ENCODE measurements at places on chromosomes 11 and 22.
A peak's percentile ranks its signal among the peaks of the same experiment; 100 is the strongest.

- H3K4me1 ChIP-seq, result peaks cover 36% of the 10 kb centered on the region
- H3K27me3 ChIP-seq, result no peaks in the 10 kb centered on the region
- H3K27ac ChIP-seq, result peak overlapping the region; percentile 96
- no peaks in the 10 kb centered on the region for H3K36me3 ChIP-seq
- no peak for DNase-seq
- H3K4me3 ChIP-seq, result peak overlapping the region; percentile 73
Observed at GRCh38 chr11:10302359-10302743, 2.5 kb upstream of the ADM start.

DNA sequence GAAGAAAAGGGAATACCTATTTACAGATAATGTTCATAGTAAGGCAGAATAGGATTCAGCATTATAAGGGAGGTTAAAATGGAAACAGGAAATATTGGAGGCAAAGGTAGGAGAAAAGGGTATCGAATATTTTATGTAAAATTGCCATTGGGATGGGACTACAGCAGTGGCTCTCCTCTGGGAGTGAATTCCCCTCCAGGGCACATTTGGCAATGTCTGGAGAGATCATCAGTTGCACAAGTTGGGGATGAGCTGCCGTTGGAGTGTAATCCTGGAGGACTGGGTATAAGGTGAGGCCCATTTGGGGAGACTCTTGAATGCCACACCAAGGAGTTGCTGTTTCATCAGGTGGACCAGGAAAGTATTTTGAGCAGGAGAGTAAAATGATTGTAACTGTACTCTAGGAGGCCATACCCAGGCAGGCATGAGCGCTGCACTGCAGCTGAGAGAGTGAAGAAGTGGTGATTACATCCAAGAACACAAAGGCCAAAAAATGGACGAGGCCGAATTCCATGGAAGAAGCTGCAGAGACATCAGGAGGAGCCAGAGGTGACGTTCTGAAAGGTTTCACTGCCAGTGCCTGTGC, 8.7 kb upstream of the ACRV1 start:
- no peaks in the 10 kb centered on the region for H3K36me3 ChIP-seq
- H3K27ac ChIP-seq, result no peak overlapping the region
- no peaks in the 10 kb centered on the region for H3K4me1 ChIP-seq
- no peaks in the 10 kb centered on the region for H3K27me3 ChIP-seq

DNA sequence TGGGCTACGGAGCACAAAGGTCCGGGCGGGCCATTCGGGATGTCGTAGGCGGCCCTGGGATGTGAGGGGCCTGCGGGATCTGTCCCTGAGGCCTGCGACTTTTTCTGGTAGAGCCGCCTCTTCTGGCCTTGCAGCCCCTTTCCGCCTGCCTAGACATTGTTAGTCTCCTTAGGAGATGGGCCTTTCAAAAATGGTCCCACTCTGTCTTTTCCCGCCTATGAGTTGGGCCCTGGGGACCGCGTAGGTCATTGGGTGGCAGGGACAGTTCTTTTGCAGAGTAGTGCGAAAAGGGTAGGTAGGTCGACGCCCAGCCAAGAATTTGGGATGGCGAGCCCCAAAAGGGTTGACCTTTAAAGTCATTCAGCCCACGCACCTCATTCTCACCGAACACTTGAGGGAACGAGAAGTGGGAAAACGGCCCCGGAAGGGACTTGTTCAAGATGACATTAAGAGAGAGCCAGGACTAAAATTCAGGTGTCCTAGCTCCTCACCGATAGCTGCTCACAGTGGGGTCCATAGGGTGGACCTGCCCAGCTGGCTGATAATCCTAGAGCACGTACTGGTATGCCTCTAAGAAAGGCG, 785 bp downstream of the OTUB1 start:
- H3K27me3 ChIP-seq, result no peaks in the 10 kb centered on the region
- DNase-seq, result no peak
- peaks cover 9% of the 10 kb centered on the region for H3K36me3 ChIP-seq
- H3K27ac ChIP-seq, result no peak overlapping the region

GRCh38 chr11:119148720-119149017, 183 bp upstream of the ABCG4 start:
- H3K36me3 ChIP-seq, result no peaks in the 10 kb centered on the region
- peaks cover 8% of the 10 kb centered on the region for H3K4me1 ChIP-seq
- H3K4me3 ChIP-seq, result peak overlapping the region; percentile 16

DNA sequence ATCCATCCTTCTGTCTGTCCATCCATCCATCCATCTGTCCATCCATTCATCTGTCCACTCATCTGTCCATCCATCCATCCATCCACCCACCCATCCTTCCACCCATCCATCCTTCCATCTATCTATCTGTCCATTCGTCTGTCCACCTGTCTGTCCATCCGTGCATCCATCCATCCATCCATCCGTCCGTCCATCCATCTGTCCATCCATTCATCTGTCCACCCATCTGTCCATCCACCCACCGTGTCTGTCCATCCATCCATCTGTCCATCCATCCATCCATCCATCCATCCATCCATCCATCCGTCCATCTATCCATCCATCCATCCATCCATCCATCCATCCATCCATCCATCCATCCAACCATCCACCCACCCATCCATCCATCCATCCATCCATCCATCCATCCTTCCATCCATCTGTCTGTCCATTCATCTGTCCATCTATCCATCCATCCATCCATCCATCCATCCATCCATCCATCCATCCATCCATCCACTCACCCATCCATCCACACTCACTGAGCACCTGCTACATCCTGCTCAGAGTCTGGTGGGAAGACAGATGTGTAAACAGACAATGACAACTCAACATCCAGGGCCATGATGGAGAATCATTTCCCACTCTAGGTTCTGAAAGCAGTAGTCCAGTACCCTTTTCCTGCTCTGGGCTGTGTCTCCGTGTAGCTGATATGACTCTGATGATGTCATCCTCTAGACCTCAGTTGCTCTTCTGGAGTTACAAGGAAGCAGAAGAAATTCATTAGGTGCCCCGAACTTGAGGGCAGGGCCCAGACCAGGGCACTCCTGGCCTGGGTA, 30.8 kb upstream of the MYEOV start:
- H3K27me3 ChIP-seq, result no peaks in the 10 kb centered on the region
- H3K36me3 ChIP-seq, result no peaks in the 10 kb centered on the region
- H3K27ac ChIP-seq, result no peak overlapping the region
- DNase-seq, result no peak
- no peak overlapping the region for H3K4me3 ChIP-seq
- no peaks in the 10 kb centered on the region for H3K4me1 ChIP-seq

GRCh38 chr11:34960277-34960676, 43.9 kb downstream of the PDHX start:
- peaks cover 6% of the 10 kb centered on the region for H3K4me1 ChIP-seq
- no peak for DNase-seq
- H3K36me3 ChIP-seq, result no peaks in the 10 kb centered on the region
- no peak overlapping the region for H3K27ac ChIP-seq
- H3K27me3 ChIP-seq, result no peaks in the 10 kb centered on the region
- no peak overlapping the region for H3K4me3 ChIP-seq

DNA sequence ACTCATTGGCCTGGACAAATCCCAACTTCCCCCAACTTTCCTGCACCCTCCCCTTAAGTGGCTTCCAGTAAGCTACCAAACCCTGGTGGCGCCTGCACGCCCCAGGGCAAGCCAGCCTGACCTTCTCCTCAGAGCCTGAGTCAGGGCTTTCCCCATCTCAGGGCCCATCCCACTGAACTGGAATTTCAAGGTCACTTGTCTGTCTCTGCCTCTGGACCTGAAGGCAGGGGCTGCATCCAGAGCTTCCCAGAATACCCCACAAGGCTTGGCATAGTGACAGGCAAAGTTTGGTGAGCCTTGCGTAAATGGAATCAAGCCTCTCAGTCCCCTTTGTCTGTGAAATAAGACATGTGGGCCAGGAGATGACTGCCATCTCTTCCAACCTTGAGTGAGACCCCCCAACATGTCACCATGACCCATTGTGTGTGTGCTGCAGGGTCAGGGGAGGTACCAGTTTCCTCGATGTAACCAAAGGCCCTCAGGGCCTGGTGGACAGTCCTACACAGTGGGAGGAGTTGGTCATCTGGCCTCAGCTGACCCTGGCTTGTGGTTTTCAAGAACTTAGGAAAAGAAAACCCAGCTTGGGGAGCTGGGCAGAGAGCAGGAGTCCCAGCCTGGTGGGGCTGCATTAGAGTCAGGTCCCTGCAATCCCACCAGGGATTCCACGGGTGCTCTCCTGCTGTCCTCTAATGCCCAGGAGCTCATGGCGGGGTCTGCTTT, 8.9 kb downstream of the ALX4 start:
- H3K27ac ChIP-seq, result no peak overlapping the region
- H3K27me3 ChIP-seq, result no peaks in the 10 kb centered on the region
- H3K4me3 ChIP-seq, result no peak overlapping the region
- peaks cover 19% of the 10 kb centered on the region for H3K4me1 ChIP-seq

DNA sequence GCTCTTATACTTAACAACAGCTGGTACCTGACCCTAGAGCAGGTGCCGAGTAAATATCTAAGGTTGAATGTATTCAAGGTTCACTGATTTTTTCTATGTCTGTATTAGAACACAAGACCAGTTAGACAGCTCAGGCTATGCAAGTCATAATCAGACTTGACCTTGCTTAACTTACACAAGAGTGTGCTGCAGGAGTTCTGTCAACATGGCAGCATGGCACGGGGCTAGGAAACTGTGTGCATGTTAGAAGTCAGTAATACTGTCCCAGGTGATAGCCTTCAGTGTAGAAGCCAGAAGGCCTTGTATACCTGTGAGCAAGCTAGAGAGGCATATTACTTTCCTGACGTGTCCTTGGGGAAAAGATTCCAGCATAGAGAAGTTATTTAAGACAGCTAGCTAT, 253.1 kb downstream of the FAT3 start:
- no peaks in the 10 kb centered on the region for H3K27me3 ChIP-seq
- H3K4me3 ChIP-seq, result no peak overlapping the region
- no peaks in the 10 kb centered on the region for H3K36me3 ChIP-seq
- no peak overlapping the region for H3K27ac ChIP-seq
- no peaks in the 10 kb centered on the region for H3K4me1 ChIP-seq
- no peak for DNase-seq

GRCh38 chr22:23243006-23243573, 62.8 kb downstream of the BCR start:
- H3K36me3 ChIP-seq, result no peaks in the 10 kb centered on the region

GRCh38 chr22:36285017-36285416, 32.1 kb downstream of the APOL1 start:
- no peak overlapping the region for H3K27ac ChIP-seq
- H3K36me3 ChIP-seq, result peaks cover 58% of the 10 kb centered on the region
- H3K4me3 ChIP-seq, result no peak overlapping the region
- no peak for DNase-seq
- H3K27me3 ChIP-seq, result no peaks in the 10 kb centered on the region

- no peak for DNase-seq
- H3K27ac ChIP-seq, result peak overlapping the region; percentile 25
- H3K4me3 ChIP-seq, result no peak overlapping the region
- H3K4me1 ChIP-seq, result no peaks in the 10 kb centered on the region
- no peaks in the 10 kb centered on the region for H3K36me3 ChIP-seq
- no peaks in the 10 kb centered on the region for H3K27me3 ChIP-seq
Observed at GRCh38 chr11:95699631-95700470, 89.7 kb downstream of the FAM76B start.

- H3K27me3 ChIP-seq, result no peaks in the 10 kb centered on the region
- H3K4me1 ChIP-seq, result no peaks in the 10 kb centered on the region
- no peak for DNase-seq
- H3K27ac ChIP-seq, result no peak overlapping the region
- no peak overlapping the region for H3K4me3 ChIP-seq
Observed at GRCh38 chr11:11985954-11986949, 22.2 kb downstream of the DKK3 start.

- H3K27me3 ChIP-seq, result no peaks in the 10 kb centered on the region
- H3K27ac ChIP-seq, result no peak overlapping the region
- H3K36me3 ChIP-seq, result no peaks in the 10 kb centered on the region
- no peak overlapping the region for H3K4me3 ChIP-seq
- no peak for DNase-seq
- H3K4me1 ChIP-seq, result no peaks in the 10 kb centered on the region
Observed at GRCh38 chr11:92897487-92897886, 72.0 kb upstream of the MTNR1B start.

DNA sequence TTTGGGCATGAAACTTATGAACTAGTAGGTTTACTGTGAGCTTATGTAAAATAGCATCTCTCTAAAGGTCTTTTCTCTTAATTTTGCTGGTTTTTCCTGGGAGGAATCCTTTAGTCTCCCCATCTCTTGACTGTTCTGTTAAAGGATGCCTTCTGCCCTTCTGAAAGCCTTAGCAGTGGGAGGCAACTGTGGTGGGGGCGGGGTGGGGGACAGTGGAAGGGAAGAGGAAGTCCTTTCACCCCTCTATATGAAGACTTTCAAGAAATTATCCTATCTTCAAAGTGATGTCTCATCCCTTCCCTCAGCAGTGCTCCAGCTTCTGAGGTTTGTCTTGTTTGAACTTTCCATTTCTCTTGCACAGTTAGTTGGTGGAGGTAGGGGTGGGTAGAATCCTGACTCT, 73.1 kb downstream of the ELP4 start:
- H3K36me3 ChIP-seq, result no peaks in the 10 kb centered on the region
- H3K4me1 ChIP-seq, result no peaks in the 10 kb centered on the region
- H3K27ac ChIP-seq, result no peak overlapping the region
- DNase-seq, result no peak
- H3K4me3 ChIP-seq, result no peak overlapping the region

DNA sequence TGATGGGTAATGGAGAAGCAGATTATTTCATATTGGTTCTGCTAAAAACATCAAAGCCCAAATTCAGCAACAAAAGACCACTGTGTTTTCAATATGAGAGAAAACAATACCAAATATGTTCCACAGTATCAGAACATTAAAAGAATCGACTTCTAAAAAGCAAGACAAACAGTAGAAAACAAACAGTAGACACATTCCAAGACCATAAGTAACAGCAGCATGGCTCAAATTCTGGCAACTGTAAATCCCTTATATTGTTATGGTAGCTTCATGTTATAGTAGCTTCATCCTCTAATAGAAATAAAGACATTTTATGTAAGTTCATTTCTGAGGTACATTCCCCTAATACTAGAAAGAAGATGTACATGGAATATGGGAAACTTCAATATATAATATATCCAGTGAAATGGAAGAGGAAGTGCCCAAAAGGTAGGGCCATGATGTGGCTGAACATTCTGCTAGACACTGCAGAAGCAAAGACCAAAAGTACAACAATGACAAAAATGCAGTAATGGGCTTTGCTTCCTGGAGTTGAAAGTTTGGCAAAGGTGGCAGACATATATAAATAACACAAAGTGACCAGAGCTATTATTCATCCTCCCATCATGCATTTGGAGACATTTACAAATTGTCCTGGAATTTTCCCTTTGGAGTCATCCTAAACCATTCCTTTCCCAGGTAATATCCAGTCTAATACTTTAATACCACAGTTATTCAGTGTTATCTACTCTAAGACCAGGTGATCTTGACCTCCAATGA, 299.9 kb downstream of the DCDC1 start:
- H3K4me3 ChIP-seq, result no peak overlapping the region
- H3K27ac ChIP-seq, result no peak overlapping the region
- no peak for DNase-seq
- no peaks in the 10 kb centered on the region for H3K36me3 ChIP-seq
- H3K4me1 ChIP-seq, result no peaks in the 10 kb centered on the region

GRCh38 chr11:115316696-115317095, 187.5 kb downstream of the CADM1 start:
- no peaks in the 10 kb centered on the region for H3K36me3 ChIP-seq
- H3K4me3 ChIP-seq, result no peak overlapping the region
- no peak overlapping the region for H3K27ac ChIP-seq
